ENCODE measurements at places on chromosomes 16 and 17. TPM values are rescaled to one million over a fixed set of nuclear protein-coding genes. Genes with fewer than 3 reads are reported as not detected.

GRCh38 chr17:68418876-68419275, 38.4 kb downstream of the WIPI1 start:
- no peaks in the 10 kb centered on the region for H3K27me3 ChIP-seq
- DNase-seq: no peak
- no peak overlapping the region for H3K27ac ChIP-seq
- H3K4me3 ChIP-seq: no peak overlapping the region

GRCh38 chr16:66409156-66409555, 17.9 kb upstream of the BEAN1 start:
- no peak for DNase-seq
- H3K4me1 ChIP-seq: peaks cover 16% of the 10 kb centered on the region
- no peak overlapping the region for H3K27ac ChIP-seq
- no peaks in the 10 kb centered on the region for H3K36me3 ChIP-seq
- peaks cover 31% of the 10 kb centered on the region for H3K27me3 ChIP-seq
- no peak overlapping the region for H3K4me3 ChIP-seq

DNA sequence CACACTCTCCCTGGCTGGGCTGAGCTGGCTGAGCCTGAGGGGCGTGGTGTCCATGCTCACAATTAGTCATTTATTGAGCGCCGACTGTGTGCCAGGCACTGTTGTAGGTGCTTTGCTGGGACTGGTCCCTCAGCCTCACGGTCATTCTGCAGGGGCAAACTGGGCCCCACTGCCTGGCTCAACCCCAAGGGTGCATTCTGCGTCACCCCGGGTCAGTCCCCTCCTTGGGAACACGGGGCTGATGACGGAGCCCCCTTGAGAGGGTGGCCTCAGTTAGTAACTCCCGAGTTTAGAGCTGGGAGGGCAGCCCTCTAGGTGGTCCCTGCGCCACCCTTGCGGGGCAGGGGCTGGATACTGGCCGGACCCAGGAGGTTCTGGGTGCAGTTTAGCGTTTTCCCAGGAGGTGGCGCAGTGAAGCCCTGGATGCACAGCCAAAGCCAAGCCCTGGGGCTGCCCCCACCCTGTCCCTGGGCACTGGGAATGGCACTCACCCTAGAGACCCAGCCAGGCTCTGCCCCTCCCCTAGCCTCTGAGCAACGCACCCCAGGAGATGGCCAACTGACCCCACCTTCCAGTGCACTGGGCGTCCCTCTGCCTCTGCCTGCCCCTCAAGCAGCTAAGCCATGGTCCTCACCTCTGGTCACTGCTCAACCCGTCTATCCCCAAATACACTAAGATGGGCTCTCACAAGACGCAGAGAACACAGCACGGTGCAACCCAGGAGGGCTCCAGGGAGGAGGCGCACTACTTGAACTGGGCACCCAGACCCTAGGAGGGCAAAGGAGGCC, 243.2 kb upstream of the GSE1 start:
- no peaks in the 10 kb centered on the region for H3K4me1 ChIP-seq
- H3K27ac ChIP-seq: no peak overlapping the region
- peak; percentile 54 for DNase-seq
- peaks cover 5% of the 10 kb centered on the region for H3K27me3 ChIP-seq
- no peak overlapping the region for H3K4me3 ChIP-seq
- H3K36me3 ChIP-seq: no peaks in the 10 kb centered on the region

The PRSS21 gene
- total RNA-seq: 3.2 TPM

GRCh38 chr16:15770512-15770911, 86.3 kb downstream of the MYH11 start:
- H3K27ac ChIP-seq: no peak overlapping the region
- no peak overlapping the region for H3K4me3 ChIP-seq
- H3K4me1 ChIP-seq: peaks cover 3% of the 10 kb centered on the region

- H3K4me3 ChIP-seq: no peak overlapping the region
- no peaks in the 10 kb centered on the region for H3K27me3 ChIP-seq
- DNase-seq: no peak
- no peak overlapping the region for H3K27ac ChIP-seq
Observed at GRCh38 chr17:19331543-19332245, 30.8 kb downstream of the B9D1 start.

The CORO1A gene
- total RNA-seq: 1,030 TPM

DNA sequence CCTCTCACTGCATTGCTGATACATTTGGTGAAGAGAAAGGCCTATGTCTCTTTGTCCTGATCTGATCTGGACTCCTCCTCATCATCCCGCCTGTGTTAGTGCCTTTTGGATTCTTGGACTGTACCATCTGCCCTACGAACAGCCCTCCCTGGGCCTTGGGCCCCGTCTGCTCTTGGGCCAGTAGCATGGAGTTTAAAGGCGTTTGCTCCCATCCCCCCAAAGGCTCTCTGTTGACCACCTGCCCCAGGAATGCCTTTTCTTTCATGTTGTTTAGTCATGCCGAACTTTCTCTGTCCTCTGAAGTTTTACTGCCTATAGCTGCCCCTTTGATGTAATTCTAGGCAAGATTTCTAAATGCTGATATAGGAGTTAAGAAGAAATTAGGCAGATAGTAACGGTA, 30.9 kb upstream of the MEAK7 start:
- peaks cover 8% of the 10 kb centered on the region for H3K27me3 ChIP-seq
- no peak overlapping the region for H3K4me3 ChIP-seq
- no peak overlapping the region for H3K27ac ChIP-seq
- H3K4me1 ChIP-seq: peaks cover 15% of the 10 kb centered on the region

DNA sequence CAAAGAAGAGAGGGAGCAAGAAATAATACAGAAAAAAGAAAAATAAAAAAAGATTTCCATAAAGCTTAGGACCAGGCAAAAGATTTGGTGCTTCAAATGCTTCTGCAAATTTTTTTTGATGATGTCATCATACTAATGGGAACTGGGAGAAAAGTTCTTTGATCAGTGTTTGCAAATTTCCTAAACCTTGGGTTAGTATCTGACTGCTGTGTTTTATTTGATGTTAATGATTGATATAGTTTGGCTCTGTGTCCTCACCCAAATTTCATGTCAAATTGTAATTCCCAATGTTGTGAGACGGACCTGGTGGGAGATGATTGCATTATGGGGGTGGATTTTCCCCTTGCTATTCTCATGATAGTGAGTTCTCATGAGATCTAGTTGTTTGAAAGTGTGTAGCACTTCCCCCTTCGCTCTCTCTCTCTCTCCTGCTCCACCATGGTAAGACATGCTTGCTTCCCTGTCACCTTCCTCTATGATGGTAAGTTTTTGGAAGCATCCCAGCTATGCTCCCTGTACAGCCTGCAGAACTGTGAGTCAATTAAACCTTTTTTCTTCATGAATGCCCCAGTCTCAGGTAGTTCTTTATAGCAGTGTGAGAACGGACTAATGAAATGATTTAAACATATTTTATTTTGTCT, 72.6 kb downstream of the TMEM100 start:
- H3K27me3 ChIP-seq: peaks cover 7% of the 10 kb centered on the region
- H3K27ac ChIP-seq: no peak overlapping the region
- H3K4me3 ChIP-seq: no peak overlapping the region
- no peak for DNase-seq
- no peaks in the 10 kb centered on the region for H3K4me1 ChIP-seq
- H3K36me3 ChIP-seq: no peaks in the 10 kb centered on the region

DNA sequence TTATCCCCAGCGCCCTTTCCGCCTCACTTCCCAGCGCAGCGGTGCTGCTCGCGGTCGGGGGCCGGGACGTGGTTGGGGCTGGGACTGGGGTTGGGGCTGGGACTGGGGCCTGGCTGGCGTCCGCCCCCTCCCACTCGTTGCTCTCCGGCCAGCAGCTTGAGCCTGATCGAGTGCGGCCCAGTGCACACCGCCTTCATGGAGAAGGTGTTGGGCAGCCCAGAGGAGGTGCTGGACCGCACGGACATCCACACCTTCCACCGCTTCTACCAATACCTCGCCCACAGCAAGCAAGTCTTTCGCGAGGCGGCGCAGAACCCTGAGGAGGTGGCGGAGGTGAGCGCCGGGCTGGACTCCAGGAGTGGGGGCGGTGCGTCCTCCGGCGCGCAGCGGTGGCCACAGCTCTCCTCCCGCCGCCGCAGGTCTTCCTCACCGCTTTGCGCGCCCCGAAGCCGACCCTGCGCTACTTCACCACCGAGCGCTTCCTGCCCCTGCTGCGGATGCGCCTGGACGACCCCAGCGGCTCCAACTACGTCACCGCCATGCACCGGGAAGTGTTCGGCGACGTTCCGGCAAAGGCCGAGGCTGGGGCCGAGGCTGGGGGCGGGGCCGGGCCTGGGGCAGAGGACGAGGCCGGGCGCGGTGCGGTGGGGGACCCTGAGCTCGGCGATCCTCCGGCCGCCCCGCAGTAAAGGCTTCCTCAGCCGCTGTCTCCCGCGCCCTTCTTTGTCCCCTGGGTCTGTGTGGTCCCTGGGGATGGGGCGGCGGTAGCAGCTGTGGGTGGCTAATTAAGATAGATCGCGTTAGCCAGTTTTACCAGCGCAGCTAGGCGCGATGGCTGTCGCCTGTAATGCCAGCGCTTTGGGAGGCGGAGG, 1.8 kb downstream of the HSD17B1 start:
- H3K27ac ChIP-seq: peak overlapping the region; percentile 93
- H3K4me3 ChIP-seq: peak overlapping the region; percentile 93
- peaks cover 27% of the 10 kb centered on the region for H3K4me1 ChIP-seq
- no peaks in the 10 kb centered on the region for H3K27me3 ChIP-seq

- H3K27me3 ChIP-seq: no peaks in the 10 kb centered on the region
- no peak overlapping the region for H3K4me3 ChIP-seq
- no peak overlapping the region for H3K27ac ChIP-seq
- H3K4me1 ChIP-seq: peaks cover 14% of the 10 kb centered on the region
Observed at GRCh38 chr16:15829460-15829859, 27.4 kb downstream of the MYH11 start.

The SKA2 gene
- total RNA-seq: 17.0 TPM

DNA sequence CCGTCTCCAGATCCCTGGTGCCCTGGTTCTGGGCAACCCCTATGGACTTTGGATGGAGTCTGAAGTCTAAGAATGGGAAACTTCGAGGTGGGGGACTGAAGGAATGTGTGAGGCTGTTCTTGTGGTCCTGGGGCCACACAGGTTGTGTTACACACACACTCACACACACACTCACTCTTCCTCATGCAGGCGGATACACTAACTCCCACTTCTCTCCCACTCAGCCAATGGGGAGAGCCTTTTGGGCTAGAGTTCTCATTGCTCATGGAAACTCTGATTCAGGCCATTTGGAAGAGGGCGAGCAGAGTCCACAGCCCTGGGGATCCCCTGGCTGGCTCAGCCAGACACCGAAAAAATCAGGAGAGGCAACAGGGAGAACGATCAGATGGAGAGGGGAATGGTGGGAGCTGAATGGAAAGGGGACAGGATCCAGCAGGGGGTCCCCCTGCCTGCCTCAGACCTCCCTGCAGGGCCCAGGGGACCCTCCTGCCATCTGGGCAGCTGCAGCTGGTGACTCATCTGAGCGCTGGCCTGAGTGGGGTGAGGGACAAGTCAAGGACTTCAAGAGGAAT, 9.1 kb downstream of the IGFBP4 start:
- H3K27me3 ChIP-seq: no peaks in the 10 kb centered on the region
- peaks cover 6% of the 10 kb centered on the region for H3K4me1 ChIP-seq
- H3K36me3 ChIP-seq: peaks cover 38% of the 10 kb centered on the region
- no peak overlapping the region for H3K4me3 ChIP-seq
- no peak overlapping the region for H3K27ac ChIP-seq

The PRAC1 gene
- total RNA-seq: not detected

DNA sequence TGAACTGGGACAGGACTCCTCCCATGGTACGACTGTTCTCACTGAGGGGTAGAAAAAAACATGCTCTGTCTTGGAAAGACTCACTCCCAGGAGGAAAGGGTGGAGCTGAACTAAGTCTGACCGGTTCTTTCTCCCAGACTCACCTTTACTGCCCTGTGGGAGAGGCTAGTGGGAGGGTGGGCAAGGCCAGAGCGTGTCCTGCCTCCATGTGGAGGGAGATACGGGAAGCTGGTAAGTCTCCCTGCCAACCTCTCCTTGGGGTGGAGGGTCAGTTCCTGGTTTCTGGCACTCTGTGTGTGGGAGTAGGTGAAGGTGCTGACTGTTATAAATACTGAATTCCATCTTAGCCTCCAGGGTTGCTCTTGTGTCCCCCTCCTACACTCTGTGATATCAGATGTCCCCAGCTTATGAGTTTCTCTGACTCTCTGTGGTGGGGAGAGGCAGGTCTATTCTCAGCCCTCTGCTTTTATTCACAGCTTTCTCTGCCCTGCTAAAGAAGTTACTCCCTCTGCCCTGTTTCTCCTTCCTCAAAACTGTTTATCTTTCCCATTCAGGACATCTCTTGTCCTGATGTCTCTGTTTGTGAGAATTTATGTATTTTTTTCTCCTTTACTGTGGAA, 26.9 kb upstream of the FAM20A start:
- no peaks in the 10 kb centered on the region for H3K36me3 ChIP-seq
- no peak overlapping the region for H3K4me3 ChIP-seq
- no peak overlapping the region for H3K27ac ChIP-seq
- H3K4me1 ChIP-seq: no peaks in the 10 kb centered on the region

DNA sequence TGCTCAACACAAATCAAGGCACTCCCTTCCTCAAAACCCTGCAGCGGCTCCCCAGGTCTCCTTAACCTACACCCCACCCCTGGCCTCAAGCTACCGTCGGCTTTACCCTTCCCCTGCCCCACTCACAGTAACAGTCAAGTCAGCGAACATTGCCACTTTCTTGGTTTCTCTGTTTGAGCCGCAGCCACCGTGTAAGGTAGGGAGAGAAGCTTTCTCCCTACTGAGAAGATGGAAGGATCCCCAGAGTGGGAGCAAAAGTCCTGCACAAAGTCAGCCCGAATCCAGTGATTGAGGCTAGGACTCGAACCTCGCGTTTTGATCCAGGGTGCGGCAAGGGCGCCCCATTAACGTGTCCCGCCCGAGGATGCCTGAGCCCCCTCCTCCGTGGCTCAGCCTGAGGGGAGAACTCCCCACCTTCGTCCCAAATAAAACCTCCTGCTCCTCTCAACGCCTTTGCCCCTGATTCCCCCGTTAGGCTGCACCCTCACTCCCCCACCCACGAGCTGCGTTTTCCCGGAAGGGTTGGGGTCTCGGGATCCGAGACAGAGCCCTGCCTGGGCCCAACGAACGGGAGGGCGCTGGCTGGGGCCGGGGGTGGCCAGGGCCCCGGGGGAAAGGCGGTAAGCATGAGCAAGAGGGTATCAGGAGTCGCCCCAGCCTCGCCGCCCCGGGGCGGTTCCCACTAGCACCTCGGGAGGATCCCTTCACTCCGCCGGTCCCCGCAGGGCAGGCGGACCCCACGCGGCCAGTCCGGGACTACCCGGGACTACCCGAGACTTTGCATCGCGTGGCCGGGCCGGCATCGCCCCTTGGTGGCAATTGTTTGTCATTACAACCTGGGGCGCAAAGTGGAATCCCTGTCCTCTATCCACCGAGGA, 9.9 kb upstream of the NAGS start:
- peaks cover 4% of the 10 kb centered on the region for H3K4me1 ChIP-seq
- H3K36me3 ChIP-seq: no peaks in the 10 kb centered on the region
- DNase-seq: peak; percentile 50
- no peak overlapping the region for H3K27ac ChIP-seq
- H3K27me3 ChIP-seq: peaks cover 23% of the 10 kb centered on the region
- no peak overlapping the region for H3K4me3 ChIP-seq

GRCh38 chr17:45341533-45342158, 24.8 kb upstream of the MAP3K14 start:
- H3K4me1 ChIP-seq: peaks cover 9% of the 10 kb centered on the region
- H3K27me3 ChIP-seq: peaks cover 4% of the 10 kb centered on the region
- DNase-seq: no peak
- H3K36me3 ChIP-seq: no peaks in the 10 kb centered on the region
